ENCODE measurements at places on chromosomes 7 and 10.

DNA sequence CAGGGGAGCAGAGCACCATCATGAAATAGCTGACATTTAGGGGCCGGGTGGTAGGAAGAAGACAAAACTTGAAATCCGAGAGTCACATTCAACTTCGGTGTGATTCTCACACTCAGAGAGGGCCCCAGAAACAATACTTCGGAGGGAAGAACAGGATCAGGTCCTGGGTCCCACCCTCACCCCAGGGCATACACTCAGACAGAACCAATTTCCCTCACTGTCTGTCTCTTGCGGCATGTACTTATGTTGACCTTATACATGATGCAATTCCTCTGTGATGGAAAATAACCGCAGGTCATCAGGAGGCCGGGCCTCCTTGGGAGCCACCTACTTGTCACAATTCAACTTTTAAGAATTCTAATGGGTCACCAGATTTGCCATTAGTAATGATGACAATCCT lies 26.3 kb upstream of the HMX3 start:
- DNase-seq: no peak

DNA sequence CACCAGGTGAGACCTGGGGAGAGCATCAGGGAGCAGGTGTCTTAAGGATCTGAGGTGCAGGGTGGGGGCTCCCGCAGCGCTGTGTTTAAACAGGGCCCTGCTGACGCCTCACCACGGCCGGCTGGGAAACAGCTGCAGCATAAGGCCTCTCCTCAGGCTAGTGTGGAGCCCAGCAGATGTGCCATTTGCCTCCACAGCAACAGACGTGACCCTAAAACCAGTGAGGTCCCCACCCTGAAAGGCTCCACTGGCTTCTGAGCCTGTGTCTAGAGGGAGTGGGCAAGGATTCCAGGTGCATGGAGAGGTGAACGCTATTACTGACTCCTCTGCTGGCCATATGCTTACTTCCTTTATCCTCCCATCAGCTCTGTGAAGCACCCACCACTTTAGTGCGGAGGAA lies 47.8 kb downstream of the SYPL1 start:
- no peak for DNase-seq

DNA sequence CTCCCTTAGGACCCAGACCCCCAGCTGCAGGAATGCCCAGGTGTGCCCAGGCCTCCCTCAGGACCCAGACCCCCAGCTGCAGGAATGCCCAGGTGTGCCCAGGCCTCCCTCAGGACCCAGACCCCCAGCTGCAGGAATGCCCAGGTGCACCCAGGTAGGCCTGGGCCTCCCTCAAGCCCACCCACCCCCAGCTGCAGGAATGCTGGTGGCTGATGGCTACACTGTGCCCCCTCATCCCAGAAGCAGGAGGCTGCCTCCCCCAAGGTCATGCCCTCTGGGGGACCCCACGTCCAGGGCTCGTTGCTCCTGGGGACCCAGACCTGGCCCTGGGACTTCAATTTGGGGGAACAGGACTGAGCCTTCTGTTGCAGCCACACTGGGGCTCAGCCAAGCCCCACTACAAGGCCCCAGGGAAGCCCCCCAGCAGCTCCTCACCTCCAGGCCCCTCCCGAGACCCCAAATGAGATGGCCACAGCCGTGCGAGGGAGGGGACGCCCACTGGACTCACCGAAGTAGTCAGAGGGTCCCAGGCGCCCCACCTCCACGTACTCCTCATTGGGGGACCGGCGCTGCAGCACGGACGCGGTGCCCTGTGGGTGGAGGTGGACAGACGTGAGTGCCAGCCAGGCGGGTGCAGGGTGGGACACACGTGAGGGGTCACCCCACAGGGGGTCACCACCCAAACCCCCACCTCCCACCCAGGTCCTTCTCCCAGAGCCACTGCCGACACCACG lies 31.4 kb upstream of the PDGFA start:
- no peak for DNase-seq

DNA sequence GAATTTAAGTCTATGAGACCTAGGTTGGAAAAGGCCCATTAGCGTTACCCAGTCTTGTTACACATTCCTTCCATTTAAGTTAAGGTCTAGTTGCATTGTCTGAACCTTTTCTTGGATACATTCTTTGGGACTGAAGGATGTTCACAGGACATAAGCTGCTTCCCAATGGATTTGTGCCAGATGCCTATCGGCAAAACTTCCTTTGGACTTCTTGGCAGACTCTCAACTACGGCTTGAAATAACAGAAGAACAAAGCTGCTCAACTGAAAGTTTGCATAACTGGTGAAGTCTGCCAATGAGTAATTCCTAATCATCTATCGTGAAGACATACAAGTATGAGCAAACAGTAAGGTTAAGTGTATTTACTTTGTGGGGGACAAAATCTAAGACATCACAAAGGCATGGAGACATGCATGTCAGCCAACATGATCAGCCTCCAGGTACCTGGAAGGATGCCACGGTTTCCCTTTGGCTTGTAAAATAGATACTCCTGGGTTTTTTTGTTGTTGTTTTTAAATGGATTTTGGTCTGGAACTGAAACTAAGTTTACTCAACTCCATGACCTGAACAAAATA lies 35.4 kb downstream of the MALSU1 start:
- no peak for DNase-seq

GRCh38 chr10:69145329-69145728 lies 21.4 kb downstream of the VPS26A start:
- no peak for DNase-seq

- DNase-seq: no peak
Measured at GRCh38 chr7:1512781-1513656, 8.8 kb upstream of the INTS1 start.

DNA sequence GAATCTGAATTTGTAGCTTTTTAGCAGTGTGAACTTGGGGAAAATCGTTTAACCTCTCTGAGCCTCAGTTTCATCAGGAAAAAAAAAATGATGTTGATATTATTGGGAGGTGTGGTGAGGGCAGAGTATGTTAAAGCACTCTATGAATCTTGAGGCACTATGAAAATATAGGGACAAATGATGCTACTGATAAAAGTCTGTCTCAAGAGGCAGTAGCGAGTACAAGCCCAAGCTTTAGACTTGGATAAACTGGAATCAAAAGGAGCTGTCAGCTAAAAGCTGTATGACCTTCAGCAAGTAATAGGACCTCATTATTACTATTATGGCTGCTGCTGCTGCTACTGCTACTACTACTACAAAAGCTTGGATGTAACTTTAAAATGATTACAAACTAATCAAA lies 8.4 kb downstream of the ZNF277 start:
- DNase-seq: no peak

DNA sequence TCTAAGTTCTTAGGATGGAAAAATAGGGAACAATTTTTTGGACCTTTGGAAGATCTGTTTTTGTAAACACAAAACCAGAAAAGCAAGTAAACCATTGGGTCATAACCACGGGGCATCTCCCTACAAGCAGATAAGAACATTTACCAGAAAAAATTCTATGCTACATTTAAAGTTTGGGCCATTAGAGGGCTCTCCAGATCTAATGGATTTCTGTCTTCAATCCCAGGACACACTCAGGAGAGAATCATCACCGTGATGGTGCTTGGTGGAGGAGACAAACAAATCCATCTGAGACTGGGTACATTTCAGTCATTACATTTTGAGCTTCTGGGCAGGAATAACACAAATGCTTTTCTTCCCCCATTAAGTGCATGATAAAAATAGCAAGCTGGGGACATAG lies 178.4 kb upstream of the TARP start:
- DNase-seq: no peak

DNA sequence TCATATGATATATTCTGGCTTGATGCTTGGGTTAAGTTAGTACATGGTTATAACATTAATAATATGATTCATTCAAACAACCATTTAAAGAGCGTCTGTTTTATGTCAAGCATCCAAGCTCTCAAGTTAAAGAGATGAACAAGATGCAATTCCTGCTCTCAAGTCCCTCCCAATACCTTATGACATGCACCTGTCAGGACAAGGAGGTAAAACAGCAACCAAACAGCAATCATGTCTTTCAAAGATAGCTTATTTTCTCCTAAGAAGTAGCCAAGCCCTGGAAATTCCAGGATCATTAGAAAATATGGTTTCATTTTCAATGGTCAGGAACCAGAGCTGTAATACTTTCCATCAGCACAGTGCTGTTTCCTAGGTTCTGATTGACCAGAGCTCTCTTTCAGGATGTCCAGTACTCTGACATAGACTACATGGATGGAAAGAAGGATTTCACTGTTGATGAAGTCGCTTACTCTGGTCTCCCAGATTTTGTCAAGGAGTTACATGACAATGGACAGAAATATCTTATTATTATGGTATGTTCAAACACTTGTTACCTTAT lies 29.0 kb downstream of the MGAM2 start:
- no peak for DNase-seq

GRCh38 chr7:41451826-41452225 lies 251.1 kb downstream of the INHBA start:
- no peak for DNase-seq
